ENCODE measurements at places on chromosomes 3 and 15.

GRCh38 chr3:13002398-13003124, 70.7 kb downstream of the IQSEC1 start:
- DNase-seq: no peak

GRCh38 chr15:56094171-56094570, 100.8 kb upstream of the NEDD4 start:
- DNase-seq: no peak

- no peak for DNase-seq
These were observed 50.3 kb downstream of the PSMD6 start for GRCh38 chr3:63972987-63973386.

- DNase-seq: no peak
These were observed 43.4 kb downstream of the SLCO2A1 start for GRCh38 chr3:133986311-133986710.

DNA sequence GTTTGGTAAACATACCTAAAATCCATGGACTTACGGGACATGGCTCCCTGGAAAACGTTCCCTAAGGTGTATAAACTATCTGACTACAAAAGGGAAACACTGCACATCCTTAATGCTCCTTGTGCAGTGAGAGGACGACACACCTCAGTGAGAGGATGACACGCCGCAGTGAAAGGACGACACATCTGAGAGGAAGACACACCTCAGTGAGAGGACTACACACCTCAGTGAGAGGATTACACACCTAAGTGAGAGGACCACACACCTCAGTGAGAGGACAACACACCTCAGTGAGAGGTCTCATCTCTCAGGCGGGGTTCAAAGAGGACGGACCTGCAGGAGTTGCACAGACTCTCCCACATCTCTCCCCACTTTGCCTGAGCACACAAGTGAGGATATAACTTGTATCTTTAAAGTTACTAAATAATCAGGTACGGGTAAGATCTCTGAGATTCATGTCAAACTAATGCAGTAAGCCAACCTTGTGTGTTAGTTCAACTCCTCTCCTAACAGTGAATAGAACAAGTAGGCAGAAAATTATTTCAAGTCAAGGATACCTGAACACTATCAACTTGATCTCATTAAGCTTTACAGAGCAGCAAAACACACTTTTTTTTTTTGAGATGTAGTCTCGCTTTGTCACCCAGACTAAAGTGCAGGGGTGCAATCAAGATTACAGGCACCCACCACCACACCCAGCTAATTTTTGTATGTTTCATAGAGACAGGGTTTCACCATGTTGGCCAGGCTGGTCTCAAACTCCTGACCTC, 32.1 kb downstream of the HERC2 start:
- no peak for DNase-seq

- no peak for DNase-seq
These were observed 6.6 kb downstream of the CSNK1G1 start for GRCh38 chr15:64349375-64349774.

DNA sequence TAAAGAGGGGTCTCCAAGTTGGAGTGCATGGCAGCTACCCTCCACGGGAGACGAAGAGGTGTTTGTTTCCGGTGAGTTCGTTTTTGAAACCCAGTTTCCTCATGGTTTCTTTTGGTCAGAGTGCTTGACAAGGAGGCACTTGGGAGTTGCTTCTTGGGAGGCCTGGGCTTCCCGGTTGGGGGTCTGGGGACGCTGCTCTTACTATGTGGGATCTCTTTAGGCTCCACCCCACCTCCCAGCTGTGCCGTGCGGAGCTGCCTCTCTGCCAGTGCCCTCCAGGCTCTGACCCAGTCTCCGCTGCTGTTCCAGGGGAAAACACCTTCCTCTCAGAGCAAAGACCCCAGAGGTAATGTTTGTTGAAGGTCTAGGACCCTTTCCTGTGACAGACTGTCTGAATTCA, 29.6 kb downstream of the KIF7 start:
- DNase-seq: no peak

GRCh38 chr3:149813367-149814281, 609 bp downstream of the RNF13 start:
- no peak for DNase-seq

All from activated naive CD4-positive, alpha-beta T cell (primary cell).